ENCODE measurements at places on chromosomes 5 and 9.

GRCh38 chr5:85813146-85813545 is 804.6 kb upstream of the COX7C start:
- no peak for DNase-seq

DNA sequence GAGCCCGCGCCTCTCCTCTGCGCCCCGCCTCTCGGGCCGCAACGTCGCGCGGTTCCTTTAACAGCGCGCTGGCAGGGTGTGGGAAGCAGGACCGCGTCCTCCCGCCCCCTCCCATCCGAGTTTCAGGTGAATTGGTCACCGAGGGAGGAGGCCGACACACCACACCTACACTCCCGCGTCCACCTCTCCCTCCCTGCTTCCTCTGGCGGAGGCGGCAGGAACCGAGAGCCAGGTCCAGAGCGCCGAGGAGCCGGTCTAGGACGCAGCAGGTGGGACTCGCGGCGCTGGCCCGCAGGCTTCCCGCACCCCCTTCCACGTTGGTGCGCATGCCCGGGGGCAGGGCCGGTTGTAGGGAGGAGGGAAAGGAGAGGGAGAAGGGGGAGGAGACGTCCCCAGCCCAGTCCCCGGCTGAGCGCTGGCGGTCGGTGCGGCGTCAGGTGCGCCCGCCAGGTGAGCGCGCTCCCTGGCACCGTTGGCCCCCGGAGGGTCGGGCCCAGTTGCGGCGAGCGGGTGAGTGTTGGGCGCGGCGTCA is at the start of gene OCLN:
Gene OCLN (plus strand): TSS at position 400 of the 532 bp plus-strand sequence. CDS start 11,455 bp downstream, outside the sequence.
- no peak for DNase-seq

DNA sequence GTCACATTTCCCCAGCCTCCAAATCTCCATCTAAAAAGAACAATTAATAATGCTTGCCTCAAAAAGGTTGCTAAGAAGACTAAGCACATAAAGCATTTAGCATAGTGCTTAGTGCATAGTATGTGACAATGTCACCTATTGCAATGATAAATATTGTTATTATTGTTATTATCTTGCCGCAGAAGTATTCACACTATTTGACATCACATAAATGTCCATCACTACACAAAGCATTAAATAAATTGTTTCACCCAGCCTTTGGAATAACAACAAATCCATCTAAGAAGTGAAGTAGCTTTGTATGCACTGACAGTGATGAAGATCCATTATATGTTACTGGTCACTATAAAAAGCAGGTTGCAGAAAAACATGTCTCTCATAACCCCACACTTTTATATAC is 2263.9 kb upstream of the WWC1 start:
- DNase-seq, result no peak

DNA sequence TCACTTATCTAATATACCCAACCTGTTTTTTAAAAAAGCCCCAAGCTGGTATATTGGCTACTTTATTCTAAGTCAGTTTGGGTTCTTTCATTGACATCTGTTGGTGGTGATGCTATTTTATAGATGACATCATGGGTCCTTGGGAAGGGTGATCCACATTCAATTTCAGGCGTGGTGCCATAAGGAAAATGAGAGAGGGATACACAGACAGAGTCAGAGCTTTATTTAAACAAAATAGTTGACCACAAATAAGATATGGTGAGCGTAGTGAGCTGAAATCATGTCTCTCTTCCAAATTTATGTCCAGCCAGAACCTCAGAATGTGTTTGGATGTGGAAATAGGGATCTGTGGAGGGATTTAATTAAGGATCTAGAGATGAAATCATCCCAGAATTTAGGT is 302.4 kb downstream of the MAT2B start:
- no peak for DNase-seq

- no peak for DNase-seq
These were observed 20.5 kb upstream of the MRNIP start for GRCh38 chr5:179879003-179879689.

GRCh38 chr9:116592970-116593369 is 94.1 kb upstream of the TRIM32 start:
- no peak for DNase-seq

DNA sequence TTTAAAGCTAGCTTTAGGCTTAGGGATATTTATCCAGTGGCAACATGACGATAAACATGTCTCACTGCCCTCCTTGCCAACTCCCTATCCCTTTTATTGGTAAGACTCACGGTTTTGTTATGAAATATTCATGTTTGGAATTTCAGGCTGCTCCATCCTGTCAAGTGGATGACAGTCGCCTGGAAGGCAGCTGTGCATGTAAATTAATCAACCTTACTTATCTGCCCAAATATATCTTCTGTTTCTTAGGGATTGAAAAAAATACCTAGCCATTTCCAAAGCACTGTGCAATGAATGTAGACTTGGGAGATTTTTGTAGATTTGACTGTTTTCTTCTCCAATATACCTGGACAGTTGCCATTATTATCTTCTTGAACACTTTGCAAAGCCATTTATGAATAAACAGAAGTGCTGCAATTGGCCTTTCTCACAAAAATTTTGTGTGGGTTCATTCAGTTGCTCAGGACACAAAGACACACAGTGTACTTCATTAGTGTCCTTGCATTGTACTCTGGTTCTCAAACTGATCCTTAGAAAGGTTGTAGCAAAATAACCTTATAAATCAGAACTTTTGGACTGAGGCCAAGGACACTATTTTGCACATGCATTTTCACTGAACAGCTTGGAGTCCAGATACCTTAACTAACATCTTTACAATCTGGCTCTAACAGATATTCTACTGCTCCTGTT is 889.4 kb upstream of the SEMA6A start:
- no peak for DNase-seq

DNA sequence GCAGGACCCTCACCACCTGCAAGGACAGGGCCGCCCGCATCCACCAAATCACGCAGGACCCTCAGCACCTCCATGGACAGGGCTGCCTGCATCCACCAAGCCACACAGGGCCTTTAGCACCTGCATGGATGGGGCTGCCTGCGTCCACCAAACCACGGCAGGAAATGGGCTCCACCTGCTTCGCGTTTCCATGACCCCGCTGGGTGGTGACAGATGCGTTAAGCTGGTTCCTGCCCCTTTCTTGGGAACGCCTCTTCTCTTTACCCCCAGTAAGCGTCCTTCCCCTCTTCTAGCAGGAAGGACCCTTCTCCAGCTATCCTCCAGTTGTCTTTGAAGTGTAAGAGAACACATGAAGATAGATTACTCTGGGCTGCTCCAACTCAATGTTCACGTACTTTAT is 13.5 kb downstream of the FBP1 start:
- no peak for DNase-seq

GRCh38 chr9:21813575-21814473 is 11.4 kb downstream of the MTAP start:
- DNase-seq, result no peak

GRCh38 chr5:96962540-96962991 is 26.7 kb downstream of the LNPEP start:
- DNase-seq, result no peak

DNA sequence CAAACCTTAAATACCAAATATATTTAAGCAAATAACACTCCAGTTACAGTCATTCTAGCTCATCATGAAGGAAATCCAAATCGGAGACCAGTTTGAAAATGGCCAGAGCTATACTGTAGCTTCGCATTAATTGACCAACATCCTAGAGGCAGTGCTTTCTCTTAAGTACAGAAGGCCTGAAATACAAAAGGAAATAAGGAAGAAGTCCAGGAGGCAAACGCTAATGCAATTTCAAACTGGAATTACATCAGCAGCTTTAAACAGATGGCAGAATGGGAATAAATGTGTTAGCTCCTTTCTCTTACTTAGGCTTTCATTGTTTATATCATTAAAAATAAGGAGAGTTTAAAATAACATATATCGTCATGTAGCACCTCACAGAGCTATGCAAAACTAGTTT is 197.0 kb downstream of the SEC61B start:
- no peak for DNase-seq

DNA sequence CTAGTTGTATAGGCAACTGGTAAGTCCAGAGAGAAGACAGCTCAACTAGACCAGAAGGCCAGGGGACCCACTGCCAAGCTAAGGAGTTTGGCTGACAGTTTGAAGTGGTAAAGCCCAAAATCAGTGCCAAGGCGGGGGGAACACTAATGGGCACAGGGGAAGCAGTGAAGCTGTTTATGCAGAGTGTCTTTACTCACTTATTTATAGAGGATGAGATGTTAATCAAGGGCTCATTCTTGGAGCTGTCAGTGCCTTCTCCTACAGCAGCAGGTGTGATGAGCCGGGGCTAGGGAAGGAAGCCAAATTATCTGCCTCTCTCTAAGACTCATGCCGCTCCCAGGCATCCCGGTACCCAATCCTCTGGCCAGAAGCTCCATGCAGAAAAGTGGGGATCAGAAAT is 75.2 kb upstream of the GALNT10 start:
- no peak for DNase-seq

GRCh38 chr5:124954784-124955183 is 208.3 kb upstream of the ZNF608 start:
- DNase-seq, result no peak

GRCh38 chr5:111697881-111698757 is 58.9 kb downstream of the NREP start:
- DNase-seq, result no peak

DNA sequence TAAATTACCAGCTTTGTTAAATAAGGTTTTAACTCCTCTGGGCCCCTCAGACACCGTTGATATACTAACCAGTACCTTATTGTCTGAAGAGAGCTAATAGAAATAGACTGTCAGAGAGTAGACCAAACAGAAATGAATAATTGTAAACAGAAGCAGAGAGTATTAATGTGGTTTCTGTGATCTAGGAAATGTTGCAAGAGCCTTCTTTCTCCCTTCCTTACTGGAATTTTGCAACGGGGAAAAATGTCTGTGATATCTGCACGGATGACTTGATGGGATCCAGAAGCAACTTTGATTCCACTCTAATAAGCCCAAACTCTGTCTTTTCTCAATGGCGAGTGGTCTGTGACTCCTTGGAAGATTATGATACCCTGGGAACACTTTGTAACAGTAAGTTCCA is 5.1 kb downstream of the TYRP1 start:
- DNase-seq, result no peak

DNA sequence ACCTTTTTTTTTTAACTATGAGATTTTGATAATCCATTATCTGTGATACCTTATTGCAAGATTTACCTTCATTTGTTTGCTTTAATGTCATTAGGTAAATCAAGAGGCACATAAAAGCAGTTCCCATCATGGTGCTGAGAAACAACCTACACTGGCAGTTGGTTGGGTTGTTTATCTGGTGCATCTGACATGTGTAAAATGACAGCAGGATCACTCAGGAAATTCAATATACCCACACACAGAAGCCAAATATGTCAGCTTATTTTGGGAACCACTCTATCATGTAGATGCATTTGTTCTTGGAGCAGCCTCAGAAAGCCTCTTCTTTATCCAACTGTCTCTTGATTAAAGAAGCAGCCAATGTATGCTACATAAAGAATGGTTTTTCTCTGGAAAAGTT is 7.8 kb upstream of the CCDC192 start:
- no peak for DNase-seq

GRCh38 chr5:91494447-91494996 is 111.4 kb upstream of the ARRDC3 start:
- no peak for DNase-seq

DNA sequence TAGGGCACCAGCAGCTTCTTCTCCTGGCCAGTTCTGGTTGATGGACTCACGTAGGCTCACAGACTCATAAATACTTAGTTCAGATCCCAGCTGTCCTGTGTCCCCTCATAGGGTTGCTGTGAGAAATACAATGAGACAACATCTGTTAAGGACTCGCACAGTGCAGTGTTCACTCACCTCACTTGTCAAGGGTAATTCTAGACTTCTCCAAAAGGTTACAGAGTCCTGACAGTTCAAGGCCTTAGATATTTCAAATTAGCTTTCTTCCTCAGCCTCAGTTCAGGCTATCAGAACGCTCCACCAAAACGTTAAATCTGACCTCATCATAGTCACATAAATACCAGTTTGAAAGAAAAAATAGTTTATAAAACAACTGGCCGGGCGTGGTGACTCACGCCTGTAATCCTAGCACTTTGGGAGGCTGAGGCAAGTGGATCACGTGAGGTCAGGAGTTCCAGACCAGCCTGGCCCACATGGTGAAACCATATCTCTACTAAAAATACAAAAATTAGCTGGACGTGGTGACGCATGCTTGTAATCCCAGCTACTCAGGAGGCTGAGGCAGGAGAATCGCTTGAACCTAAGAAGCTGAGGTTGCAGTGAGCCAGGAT is 106.3 kb downstream of the UGCG start:
- no peak for DNase-seq

- DNase-seq, result no peak
These were observed 77.9 kb downstream of the SEMA4D start for GRCh38 chr9:89419978-89420394.

- DNase-seq, result no peak
These were observed 26.0 kb downstream of the PAPPA start for GRCh38 chr9:116179568-116179967.

DNA sequence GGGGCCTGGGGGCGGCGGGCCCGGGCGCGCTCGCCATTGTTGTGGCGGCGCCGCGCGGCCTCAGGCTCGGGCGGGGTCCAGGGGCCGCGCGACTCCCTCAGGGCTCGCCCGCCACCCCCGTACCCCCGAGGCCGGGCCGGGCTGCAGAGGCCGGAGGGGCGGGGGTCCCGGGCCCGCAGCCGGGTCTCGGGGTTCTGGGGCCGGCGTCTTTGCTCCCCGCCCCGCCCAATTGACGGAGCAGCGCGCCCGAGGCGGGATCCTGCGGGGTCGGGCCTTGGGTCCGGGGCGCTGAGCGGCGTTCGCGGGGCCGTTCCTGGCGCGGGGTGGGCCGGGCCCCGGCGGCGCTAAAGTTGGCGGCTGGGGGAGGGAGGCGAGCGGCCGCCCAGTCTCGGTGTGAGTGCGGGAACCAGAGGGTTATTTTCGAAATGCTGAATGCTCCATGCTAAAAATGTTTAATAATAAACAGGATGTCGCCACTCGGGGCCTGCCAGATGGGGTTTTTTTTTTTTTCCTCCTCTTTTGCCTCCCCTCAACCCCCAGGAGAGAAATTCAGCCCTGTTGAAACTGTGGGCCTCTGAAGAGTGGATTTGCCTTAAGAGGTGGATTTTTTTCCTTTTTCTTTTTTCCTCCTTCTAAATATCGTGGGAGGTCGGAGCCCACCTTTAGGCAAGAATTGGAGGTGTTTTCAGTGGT is 724 bp downstream of the PRRC2B start:
- DNase-seq, result no peak

DNA sequence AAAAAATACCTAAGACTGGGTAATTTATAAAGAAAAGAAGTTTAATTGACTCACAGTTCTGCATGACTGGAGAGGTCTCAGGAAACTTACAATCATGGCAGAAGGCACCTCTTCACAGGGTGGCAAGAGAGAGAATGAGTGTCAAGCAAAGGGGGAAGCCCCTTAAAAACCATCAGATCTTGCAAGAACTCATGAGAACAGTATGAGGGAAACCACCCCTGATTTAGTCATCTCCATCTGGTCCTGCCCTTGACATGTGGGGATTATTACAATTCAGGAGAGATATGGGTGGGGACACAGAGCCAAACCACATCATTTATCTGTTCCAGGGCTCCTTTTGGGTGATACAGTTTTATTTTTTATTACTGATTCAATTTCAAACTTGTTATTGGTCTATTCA is 23.2 kb upstream of the ADAMTS16 start:
- DNase-seq, result no peak

All from bone marrow (tissue), 2 donors.